ENCODE measurements at places on chromosomes 6 and 20.

GRCh38 chr6:150249261-150249660 is 106.4 kb downstream of the PPP1R14C start:
- DNase-seq = no peak

DNA sequence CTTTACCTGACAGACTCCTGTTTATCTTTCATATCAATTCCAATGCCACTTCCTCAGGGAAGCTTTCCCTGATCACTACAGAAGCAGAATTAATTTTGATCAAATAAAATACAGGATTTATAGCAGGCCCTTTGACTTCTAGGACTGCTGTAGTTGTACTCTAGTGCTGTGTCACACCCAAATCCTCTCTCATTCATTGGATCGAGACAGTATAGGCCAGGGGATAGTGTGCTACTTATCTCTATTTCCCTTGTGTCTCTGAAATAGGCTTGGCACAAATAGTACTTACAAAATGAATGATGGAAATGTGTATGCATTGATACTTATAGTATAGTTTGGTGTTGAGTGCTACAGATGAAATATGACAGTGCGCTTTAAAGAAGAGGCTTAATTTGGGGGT is 19.8 kb downstream of the RALY start:
- no peak for DNase-seq

- DNase-seq = no peak
These were observed 156.0 kb upstream of the FAM83B start for GRCh38 chr6:54690596-54690995.

GRCh38 chr6:64037427-64037826 is 401.8 kb downstream of the PHF3 start:
- no peak for DNase-seq

DNA sequence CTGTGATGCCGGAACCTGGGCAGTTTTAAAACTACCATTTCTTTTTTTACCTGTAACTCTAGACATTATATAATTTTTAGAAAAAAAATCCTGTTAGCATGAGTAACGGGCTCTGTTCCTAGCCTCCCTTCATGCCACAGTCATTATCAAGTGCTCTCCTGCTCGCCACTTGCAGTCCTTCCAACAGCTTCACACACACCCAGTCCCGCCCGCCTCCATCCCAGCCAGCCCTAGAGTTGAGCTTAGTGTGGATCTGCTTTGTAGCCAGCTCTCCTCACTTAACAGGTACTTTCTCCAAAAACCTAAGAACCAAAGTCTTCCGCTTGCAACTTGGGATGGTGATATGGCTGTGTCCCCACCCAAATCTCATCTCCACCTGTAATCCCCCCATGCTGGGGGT is 51.5 kb downstream of the EZR start:
- no peak for DNase-seq

DNA sequence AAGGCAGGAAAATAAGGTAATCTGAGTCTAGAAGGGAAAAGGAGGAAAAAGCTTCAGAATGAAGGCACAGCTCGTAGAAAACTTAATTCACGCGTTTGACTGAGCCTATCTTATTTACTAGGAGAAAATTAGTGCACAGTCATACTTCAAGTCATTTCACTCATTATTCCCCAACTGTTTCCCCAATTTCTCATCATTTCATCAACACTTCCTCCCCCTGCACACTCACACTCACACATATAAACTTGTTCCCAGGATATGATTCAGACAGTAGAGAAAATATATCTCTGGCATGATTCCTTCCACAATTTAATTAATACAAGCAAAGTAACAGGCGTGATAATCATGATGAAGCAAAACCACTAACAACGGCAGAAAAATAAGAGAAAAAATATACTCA is 94.5 kb upstream of the F13A1 start:
- DNase-seq = no peak

DNA sequence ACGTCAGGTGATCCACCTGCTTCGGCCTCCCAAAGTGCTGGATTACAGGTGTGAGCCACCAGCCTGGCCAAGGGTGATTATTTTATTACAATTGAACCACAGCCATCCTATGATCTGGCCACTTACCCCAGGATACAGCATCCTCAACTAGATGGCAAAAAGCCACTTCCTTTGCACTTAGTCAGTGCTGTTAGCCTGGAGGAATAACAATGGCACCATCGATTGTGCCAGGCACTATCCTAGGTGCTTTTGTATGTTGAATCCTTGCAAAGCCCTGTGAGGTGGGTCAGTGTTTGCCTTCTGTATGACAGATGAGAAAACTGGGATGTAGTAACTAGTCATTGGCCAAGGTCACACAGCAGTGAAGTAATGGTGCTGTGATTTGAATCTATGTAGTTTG is 11.2 kb upstream of the TTPAL start:
- DNase-seq = no peak

DNA sequence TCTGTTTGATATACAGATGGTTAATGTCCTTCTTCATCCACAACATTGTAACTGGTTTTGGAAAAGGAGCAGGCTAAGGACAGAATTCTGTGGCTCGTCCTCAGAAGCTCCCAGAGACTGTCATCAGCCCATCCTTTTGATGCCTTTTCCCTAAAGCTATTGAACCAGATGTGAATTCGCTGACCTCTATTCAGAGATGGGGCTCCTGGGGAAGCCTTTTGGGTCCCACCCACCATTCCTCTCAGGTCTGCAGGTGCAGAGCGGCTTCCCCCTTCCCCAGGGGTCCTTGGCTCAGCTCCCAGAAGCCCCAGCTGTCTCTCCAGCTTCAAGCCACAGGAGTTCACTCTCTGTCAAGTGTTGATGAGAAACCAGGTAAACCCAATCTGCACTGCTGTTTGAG is 191.7 kb downstream of the SMOC2 start:
- no peak for DNase-seq

All from stimulated activated CD8-positive, alpha-beta memory T cell treated with anti-CD3 and anti-CD28 coated beads, Interleukin-4, amount 100 ng/mL, for 4 hours (primary cell).